ENCODE measurements at places on chromosomes 2 and 18.
A peak's percentile ranks its signal among the peaks of the same experiment; 100 is the strongest.

- no peak for DNase-seq
Observed at GRCh38 chr2:173652311-173652710, 297.6 kb downstream of the CDCA7 start.

DNA sequence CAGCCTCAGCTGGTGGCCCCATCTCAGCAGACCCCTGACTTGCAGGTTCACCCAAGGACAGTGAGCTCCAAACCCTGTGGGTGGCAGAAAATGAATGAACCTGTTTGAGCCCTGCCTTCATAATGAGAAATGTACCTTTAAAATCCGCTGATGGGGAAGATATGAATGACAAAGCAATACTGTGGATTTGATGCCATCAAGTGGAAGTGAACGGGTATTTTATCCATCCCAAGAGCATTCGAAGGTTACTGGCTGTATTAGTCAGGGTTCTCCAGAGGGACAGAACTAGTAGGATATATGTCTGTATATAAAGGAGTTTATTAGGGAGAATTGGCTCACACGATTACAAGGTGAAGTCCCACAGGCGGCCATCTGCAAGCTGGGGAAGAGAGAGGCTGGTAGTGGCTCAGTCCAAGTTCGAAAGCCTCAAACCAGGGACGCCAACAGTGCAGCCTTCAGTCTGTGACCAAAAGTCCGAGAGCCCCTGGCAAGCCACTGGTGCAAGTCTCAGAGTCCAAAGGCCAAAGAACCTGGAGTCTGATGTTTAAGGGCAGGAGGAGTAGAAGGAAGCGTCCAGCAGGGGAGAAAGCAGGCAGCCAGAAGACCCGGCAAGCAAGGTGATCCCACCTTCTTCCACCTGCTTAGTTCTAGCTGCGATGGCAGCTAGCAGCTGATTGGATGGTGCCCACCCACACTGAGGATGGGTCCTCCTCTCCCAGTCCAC lies 32.1 kb downstream of the TOGARAM2 start:
- peak; percentile 48 for DNase-seq

GRCh38 chr18:48022531-48023329 lies 92.3 kb upstream of the SMAD2 start:
- DNase-seq = no peak

- DNase-seq = no peak
Observed at GRCh38 chr2:17915099-17915498, 36.6 kb downstream of the KCNS3 start.

GRCh38 chr18:71327850-71328249 lies 1039.0 kb downstream of the SOCS6 start:
- no peak for DNase-seq

- no peak for DNase-seq
Observed at GRCh38 chr18:55863876-55864275, 275.9 kb upstream of the TCF4 start.

DNA sequence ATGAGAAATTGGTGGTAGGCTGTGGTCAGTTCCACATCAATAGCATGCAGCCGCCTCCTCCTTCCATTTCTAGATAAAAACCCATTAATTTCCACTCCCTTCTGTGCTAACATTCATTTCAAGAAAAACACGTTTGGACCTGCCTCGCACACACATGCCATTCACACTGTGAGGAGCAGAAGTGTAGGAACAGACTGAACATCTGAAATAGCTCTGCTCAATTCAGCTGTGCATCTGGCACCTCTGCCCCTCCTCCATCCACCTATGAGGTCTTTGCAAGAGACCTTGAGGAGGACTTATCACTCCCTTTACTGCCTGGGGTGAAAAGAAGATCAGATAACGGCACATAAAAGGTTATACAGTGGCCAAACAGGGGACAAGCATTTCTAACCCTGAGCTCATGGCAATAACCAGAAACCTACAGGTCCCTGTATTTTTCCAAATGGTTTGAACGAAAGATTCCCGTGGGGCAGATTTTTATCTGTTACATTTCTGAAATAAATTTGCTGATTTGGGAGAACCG lies 30.8 kb upstream of the LRP2 start:
- no peak for DNase-seq

- no peak for DNase-seq
Observed at GRCh38 chr2:156784020-156784701, 348.0 kb downstream of the GPD2 start.

DNA sequence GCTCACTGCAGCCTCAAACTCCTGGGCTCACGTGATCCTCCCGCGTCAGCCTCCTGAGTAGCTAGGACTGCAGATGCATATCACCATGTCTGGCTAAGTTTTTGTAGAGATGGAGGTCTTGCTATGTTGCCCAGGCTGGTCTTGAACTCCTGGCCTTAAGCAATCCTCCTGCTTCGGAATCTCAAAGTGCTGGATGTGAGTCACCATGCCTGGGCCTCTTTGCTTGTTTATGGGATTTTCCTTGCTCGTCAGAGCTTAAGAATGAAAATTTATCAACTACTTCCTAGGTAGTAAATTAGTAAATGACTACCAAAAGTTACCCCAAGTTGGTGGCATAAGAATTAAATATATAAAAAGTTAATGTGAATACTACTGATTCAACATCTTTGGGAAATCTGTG lies 51.0 kb downstream of the ACTR3 start:
- no peak for DNase-seq

- DNase-seq = no peak
Observed at GRCh38 chr2:45283764-45284620, 274.7 kb upstream of the SIX2 start.

DNA sequence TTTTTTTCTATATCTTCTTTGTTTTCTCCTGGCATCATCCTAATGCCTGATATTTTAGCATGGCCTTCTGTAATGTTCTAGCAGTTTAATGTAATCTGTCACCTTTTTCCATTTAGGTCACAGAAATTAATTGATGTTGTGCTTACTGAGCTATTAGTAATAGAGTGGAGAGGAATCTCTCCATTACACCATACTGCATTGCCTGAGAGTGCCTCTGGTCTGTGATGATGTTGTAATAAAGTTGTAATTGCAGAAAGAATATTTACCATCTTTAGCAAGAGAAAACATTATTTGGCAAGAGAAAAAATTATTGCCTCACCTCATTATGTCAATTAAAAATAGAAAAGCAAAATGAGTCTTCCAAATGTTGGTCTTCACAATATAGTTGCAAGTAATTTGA lies 213.2 kb downstream of the KCNJ3 start:
- DNase-seq = no peak

- DNase-seq = no peak
Observed at GRCh38 chr2:55916473-55917049, 7.0 kb downstream of the EFEMP1 start.

GRCh38 chr2:207086136-207086535 lies 79.6 kb downstream of the KLF7 start:
- no peak for DNase-seq

GRCh38 chr2:43278564-43279220 lies 52.3 kb upstream of the ZFP36L2 start:
- DNase-seq = no peak

DNA sequence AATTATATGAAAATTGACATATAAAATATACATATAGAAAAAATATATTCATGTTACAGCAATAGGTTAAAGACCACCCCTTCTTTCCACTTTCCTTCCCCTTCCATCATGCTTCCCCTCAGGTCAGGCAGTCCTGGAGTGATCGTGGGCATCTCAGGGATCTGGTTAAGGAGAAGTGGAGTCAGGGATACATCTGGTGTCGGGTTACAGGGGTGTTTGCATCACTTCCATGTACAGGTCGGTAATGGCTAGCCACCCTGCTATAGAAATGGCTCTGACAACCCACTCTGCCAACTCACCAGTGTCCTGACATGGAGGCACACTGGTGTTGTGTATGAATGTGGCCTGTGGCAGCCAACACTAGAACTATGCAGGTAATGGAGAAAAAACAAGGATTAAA lies 36.3 kb upstream of the LGALSL start:
- DNase-seq = no peak

DNA sequence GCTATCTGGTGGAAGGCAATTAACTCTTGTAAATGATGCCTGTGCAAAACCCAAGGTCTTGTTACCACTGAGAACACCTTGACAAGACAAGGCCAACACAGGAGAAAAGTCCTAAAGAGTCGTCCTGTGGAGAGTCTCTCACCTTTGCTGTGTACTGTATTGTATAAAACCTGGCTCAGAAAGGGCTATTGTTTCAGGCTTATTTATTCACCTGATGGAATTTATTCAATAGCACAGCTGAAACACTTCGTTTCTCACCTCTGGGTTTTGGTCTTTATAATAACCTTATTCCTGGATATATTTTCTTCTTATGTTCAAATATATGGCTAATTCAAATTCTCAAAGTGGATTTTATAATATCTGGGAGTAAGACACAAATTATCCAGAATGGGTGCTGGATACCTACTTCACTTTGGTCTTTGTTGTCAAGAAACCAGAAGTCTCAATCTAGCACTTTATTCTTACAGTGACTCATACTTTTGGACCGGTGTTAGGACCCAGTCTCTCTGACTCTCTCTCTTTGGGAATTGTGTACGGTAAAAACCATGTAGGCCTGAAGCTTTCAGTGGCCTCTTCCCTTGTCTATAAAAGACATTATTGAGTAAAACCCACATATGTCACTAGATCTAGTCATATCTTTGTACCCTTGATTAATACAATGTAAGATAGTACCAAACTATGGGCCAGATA lies 16.1 kb upstream of the STAT4 start:
- no peak for DNase-seq

- DNase-seq = no peak
Observed at GRCh38 chr2:181421131-181421458, 36.1 kb upstream of the ITGA4 start.

DNA sequence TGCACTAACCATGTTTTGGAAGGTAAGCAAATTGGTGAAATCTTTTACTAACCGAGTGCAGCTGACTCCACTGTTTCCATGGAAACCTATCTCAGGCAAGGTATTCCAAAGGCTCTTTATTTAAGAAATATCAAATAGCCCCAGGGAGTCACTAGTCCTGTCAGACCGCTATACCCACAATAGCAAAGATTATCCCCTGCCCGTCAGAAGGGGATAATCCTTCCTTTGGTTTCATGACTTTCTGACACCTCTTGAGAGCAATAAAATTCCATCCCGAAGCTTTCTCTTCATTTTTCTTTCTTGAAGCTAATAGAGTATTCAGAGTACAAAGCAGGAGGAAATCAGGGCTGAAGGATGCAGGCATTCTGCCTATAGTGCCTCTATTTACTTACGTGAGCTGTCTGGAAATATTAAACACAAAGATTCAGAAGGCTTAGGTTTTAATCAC lies 34.7 kb upstream of the MAP2 start:
- no peak for DNase-seq

- no peak for DNase-seq
Observed at GRCh38 chr2:200523158-200523557, 2.8 kb upstream of the SGO2 start.

- DNase-seq = no peak
Observed at GRCh38 chr18:53153281-53153680, 813.3 kb downstream of the DCC start.

DNA sequence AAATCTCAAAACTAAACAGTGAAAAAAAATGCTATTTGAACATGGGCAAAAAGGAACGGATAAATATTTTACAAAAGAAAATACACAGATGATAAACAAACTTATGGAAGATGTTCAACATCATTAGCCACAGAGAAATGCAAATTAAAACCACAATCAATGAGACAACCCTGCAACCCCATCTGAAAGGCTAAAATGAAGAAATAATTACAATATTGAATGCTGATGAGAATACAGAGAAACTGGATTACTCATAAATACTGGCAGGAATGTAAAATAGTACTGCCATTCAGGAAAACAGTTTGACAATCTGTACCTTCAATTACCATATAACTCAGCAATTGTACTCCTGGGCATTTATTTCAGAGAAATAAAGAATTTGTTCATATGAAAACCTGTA lies 193.1 kb upstream of the UBE2E3 start:
- DNase-seq = no peak

GRCh38 chr2:160142472-160142871 lies 57.6 kb downstream of the ITGB6 start:
- DNase-seq = no peak

- DNase-seq = no peak
Observed at GRCh38 chr18:35818353-35818667, 154.2 kb upstream of the RMP24 start.

DNA sequence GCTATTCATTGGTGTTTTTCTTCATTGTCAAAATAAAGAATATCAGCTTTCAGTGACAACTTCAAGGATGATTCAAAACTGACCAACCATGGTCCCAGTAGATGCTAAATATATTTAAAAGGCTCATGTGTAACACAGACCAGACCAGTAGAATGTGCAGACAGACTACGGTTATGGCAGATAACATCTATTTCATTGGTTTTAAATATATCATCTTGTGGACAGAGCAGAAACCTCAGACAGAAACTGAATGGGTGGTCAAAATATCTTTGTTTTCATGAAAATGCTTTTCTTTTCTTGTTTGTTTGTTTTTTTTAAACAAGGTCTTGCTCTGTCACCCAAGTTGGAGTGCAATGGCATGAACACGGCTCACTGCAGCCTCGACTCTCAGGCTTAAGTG lies 107.4 kb upstream of the CREB1 start:
- DNase-seq = no peak

DNA sequence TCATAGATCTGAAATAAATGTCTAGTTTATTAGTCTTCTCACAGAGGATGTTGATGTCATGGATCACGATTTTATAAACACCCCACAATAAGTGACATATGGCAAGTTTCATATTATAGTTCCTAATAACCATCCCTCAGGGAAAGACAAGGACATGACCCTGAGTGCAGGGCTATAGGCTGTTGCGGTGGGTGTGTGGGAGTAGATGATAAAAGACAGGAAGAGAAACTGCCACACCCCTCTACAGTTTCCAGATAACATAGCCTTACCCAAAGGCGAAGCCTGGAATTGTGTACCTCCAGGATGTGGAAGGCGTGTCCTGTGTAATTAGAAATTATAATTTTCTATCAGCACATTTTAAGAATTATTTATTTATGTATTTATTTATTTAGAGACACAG lies 2.4 kb upstream of the NEDD4L start:
- DNase-seq = no peak

Measured in CD8-positive, alpha-beta T cell (primary cell).